ENCODE measurements at places on chromosomes 5 and 9.

GRCh38 chr9:76161541-76161940, 232.7 kb downstream of the RFK start:
- DNase-seq = peak; percentile 99

DNA sequence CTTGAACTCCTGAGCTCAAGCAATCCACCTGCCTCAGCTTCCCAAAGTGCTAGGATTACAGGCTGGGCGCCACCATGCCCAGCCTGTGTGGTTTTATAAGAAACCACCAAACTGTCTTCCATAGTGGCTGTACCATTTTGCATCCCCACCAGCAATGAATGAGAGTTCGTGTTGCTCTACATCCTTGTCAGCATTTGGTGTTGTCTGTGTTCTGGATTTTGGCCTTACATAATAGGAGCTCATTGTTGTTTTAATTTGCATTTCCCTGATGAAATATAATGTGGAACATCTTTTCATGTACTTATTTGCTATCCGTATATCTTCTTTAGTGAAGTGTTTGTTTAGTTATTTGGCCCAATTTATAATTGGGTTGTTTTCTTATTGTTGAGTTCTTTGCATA, 29.8 kb downstream of the PHF2 start:
- no peak for DNase-seq

DNA sequence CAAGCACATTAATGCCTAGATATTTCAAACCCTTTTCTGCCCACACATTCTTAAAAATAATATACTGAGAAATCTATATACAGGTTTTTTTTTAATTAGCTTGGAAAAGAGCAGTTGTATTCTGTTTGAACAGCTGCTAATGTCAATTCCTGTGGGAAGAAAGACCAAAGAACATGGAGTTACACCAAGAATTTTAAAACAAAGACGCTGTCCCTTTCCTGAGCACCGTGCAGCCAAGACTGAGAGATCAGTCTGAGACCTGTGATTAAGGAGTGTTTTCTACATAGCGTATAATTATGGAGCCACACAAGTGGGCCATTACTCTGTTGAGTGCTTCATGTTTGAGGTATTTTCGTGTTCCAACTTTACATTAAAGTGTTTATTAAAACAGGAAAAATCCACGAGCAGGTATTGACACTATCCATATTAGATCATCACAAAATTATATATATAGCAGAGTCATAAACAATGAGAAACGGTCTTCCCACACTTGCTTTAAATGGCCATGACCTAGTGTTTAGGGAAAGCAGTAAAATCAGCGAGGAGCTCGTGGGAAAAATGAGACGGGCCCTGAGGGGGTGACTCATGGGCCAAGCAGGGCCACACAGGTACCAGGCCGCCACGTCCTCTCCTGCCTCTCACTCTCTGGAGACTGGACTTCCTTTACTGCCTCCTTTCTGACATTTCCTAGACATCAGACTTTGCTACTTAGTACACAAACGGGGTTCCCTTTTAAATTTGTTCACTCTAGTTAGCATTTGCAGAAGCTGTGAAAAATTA, 153.1 kb upstream of the OTULINL start:
- DNase-seq = no peak

- no peak for DNase-seq
Measured at GRCh38 chr5:1011741-1012312, 3.2 kb downstream of the NKD2 start.

- no peak for DNase-seq
Measured at GRCh38 chr5:103102234-103102633, 17.7 kb downstream of the GIN1 start.

DNA sequence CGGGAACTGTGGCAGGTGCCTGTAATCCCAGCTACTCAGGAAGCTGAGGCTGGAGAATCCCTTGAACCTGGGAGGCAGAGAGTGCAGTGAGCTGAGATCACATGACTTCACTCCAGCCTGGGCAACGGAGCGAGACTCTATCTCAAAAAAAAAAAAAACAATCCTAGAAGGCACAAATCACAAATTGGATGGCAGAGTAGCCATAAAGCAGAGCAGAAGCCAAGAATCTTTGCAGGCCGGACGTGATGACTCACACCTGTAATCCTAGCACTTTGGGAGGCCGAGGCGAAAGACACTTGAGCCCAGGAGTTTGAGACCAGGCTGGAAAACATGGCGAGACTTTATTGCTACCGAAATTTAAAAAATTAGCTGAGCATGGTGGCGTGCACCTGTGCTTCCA, 9.2 kb upstream of the FUBP3 start:
- no peak for DNase-seq

- DNase-seq = no peak
Measured at GRCh38 chr5:56092115-56092514, 97.4 kb upstream of the IL6ST start.

- no peak for DNase-seq
Measured at GRCh38 chr5:69024241-69024651, 69.6 kb upstream of the SLC30A5 start.

DNA sequence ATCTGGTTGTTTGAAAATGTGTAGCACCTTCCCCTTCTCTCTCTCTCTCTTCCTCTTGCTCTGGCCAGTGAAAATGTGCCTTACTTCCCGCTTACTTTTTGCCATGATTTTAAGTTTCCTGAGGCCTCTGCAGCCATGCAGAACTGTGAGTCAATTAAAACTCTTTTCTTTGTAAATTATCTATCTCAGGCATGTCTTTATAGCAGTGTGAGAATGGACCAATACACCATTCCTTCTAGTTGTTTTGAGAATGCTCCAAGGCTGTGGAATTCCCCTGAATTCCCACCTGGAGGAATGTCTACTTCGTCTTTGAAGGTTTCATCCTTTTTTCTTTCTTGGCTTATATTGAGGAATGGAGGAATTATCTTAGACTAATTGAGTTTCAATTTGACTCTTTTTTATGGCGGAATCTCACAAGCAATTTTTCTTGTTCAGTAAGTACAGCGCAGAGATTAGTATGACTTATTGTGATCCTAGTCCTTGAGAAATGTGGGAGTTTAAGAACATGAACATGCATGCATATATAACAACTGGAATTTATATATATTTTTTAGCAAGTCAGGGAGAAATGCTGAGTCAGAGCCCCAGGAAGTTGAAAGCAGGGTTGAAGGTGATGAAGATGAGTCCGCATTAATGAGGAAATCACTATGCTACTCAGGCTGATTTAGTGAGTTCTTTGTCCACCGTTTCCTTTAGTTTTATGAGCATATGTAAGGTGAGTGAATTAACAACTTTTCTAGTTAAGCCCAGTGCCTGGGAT, 488.1 kb upstream of the ADAMTS16 start:
- DNase-seq = no peak

DNA sequence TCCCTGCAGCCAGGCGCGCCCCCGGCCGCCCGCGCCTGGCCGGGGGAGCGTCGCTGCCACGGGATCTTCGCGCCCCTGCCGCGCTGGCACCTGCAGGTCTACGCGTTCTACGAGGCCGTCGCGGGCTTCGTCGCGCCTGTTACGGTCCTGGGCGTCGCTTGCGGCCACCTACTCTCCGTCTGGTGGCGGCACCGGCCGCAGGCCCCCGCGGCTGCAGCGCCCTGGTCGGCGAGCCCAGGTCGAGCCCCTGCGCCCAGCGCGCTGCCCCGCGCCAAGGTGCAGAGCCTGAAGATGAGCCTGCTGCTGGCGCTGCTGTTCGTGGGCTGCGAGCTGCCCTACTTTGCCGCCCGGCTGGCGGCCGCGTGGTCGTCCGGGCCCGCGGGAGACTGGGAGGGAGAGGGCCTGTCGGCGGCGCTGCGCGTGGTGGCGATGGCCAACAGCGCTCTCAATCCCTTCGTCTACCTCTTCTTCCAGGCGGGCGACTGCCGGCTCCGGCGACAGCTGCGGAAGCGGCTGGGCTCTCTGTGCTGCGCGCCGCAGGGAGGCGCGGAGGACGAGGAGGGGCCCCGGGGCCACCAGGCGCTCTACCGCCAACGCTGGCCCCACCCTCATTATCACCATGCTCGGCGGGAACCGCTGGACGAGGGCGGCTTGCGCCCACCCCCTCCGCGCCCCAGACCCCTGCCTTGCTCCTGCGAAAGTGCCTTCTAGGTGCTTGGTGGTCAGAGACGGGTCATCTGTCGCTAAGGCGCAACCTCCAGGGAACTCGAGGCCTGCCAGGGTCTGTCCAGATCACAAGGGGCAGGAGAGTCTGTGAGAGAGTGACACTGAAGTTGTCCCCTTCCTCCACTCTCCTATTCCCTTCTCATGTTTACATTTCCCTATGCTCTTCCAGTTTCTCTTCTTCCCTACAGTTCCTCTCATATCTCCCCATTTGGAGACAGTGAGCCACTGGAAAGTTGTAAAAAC, 1.3 kb downstream of the GPR150 start:
- DNase-seq = peak; percentile 40

DNA sequence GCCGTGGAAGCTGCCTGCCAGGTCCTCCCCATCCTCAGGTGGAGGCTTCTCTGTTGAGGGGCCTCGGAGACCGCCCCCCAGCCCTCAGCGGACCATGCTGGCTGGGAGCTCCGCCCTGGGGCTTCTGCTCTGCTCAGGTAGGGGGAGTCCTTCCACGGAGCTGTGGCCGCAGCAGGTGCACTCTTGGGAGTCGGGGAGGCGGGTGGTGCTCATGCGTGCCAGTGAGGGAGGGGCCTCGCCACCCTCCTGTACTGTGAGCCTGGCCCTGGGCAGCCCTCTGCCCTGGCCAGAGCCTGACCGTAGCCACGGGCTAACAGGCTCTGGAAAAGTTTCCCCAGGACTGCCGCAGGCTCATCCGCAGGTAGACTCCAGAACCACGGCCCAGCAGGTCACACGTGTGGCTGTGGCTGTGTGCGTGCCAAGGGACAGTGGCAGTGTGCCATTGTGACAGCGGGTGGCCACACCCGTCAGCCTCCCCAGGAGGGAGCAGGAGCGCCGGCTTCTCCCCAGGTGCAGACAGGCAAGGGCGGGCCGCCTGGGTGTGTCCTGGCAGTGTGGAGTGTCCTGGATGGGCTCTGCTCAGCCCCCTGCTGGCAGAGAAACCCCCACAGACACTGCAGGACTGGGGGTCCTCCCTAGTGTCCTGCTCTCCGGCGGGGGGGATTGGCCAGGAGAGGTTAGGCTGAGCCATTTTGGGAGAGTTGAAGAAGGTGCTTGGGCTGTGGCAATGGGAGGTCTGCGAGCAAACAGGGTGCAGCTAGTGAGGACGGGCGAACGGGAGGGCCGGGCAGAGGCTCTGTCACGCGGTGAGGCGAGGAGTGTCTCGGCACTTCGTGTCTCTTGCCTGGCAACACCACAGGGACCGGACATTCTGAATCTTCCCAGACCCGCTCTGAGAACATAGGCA, 29.5 kb downstream of the TPPP start:
- DNase-seq = no peak

- DNase-seq = peak; percentile 52
Measured at GRCh38 chr9:8651846-8652215, 852.3 kb upstream of the DMAC1 start.

DNA sequence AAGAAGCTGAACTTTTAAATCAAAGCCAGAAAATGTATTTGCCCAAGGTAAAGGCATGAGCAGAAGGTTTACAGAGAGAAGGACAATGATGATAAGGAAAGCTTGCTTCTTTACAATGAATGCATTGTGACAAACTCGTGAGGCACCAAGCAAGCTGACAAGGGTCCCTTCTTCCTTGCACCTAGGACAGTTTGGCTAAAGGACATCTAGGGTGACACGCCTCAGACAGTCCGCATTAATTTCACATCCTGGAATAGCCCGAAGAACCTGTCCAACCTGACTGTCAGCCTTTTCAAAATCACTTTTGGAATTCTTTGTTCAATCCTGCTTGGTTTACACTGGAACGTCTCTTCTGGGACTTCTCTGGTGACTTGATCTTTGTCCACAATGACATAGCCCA, 146.4 kb upstream of the MAP3K1 start:
- no peak for DNase-seq

DNA sequence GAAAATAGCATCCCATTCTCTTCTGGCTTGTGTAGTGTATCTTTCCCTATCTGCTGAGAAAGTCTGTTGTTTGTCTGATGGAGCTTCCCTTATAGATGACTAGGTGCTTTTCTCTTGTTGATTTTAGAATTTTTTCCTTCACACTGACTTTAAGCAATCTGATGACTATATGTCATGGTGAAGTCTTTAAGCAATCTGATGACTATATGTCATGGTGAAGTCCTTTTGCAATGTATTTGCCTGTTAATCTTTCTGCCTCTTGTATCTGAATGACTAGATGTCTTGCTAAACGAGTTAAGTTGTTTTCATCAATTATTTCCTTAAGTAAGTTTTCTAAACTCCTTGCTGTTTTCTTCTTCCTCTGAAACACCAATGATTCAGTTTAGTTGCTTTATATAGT, 80.5 kb downstream of the RNF130 start:
- DNase-seq = no peak

- DNase-seq = peak; percentile 45
Measured at GRCh38 chr5:90111364-90112032, 298.1 kb downstream of the CETN3 start.

- no peak for DNase-seq
Measured at GRCh38 chr9:109718861-109719260, 61.1 kb upstream of the PALM2AKAP2 start.

DNA sequence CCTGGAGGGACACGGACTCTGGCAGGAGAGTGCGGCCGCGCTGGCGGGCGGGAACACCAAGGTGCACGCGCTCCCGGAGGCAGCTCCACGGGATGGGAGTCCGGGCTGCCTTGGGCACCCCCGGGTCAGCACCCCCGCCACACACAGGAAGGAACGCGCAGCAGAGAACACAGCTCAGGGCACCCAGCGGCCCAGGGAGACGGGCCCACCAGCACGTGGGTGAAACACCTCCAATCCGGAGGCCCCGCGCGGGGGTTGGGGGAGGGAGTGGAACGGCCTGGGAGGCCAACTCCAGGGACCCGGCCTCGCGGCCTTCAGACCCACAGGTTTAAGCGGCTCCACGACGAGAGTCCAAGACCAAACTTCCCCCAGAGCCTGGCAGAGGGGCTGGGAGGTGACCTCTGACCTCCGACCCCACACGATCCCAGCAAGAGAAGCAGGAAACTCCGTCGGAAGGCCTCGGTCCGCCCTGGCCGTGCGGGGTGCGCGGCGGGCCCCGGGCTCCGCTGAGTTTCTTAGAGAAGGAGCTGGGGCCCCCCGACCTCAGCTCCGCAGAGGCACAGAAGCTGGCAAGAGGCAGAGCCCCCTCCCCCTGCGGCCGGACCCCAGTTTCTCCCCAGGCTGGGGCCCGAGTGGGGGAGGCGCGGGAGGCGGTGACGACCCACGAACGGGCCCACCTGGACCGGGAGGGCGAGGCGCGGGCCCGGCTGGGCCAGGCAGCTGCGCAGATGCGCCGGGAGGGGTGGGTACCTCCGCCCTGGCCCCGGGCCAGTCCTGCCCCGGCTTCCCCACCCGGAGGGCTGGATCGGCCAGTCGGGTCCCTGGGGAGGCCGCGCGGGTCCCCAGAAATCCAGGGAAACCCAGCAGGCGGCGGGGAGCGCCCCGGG, 851 bp downstream of the NACC2 start:
- DNase-seq = peak; percentile 66

DNA sequence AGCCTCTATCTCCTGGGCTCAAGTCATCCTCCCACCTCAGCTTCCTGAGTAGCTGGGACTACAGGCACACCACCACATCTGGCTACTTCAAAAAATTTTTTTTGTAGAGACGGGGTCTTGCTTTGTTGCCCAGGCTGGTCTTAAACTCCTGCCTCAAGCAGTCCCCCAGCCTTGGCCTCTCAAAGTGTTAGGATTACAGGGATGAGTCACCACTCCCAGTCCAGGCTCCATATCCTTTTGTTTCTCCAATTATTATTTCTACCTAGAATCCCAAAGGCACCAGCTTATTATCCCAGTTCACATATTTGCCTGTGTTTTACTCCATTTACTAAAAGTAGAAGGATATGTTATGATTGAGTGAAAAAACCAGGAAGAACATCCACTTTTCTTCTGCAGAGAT, 84.9 kb downstream of the TEK start:
- no peak for DNase-seq

- no peak for DNase-seq
Measured at GRCh38 chr5:20351849-20352248, 363.8 kb upstream of the CDH18 start.

- DNase-seq = peak; percentile 97
Measured at GRCh38 chr9:37784616-37785483, at the start of gene EXOSC3. EXOSC3 (minus strand) TSS chr9:37785064; CDS start chr9:37785044, 20 bp downstream.
